Esophagus squamous epithelium (tissue), 5 donors: ENCODE measurements at places on chromosomes 7 and 10.

DNA sequence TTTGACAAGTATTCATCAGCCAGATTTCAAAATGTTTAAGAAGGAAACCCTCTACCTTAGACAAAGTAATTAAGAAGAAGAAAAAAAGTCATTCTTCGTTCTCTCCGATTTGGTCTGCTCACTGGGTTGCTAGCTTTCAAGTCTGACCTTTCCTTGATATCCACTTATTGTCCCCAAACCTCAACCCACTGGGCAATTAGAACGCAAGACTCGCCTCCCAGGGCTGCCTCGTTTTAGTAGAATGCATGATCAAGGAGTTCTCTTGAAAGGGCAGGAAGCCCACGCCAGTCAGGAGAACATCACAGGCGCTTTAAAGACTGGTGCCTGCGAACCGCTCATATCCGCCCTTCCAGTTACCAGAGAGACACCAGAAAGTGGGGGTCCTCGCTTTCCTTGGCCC, 637.7 kb downstream of the PARD3 start:
- DNase-seq, result no peak

GRCh38 chr10:86197166-86197790, 169.3 kb downstream of the GRID1 start:
- DNase-seq, result no peak

DNA sequence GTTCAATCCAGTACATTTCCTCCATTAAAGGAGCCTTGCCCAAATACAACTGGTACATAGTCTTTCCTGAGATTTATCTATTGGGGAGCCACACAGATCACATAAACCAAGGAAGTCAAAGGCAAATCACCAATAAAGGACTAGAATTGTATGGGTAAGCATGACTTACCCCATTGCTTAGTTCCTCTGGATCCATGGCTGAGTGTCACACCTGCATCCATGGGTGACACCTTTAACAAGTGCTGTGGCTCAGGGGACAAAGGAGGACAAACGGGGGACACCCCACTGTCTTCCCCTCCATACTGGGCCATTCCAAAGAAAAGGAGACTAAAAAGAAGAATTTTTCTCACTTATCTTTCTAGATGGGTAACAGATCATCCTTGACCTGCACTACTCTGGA, 30.4 kb downstream of the ZNF92 start:
- DNase-seq, result no peak

DNA sequence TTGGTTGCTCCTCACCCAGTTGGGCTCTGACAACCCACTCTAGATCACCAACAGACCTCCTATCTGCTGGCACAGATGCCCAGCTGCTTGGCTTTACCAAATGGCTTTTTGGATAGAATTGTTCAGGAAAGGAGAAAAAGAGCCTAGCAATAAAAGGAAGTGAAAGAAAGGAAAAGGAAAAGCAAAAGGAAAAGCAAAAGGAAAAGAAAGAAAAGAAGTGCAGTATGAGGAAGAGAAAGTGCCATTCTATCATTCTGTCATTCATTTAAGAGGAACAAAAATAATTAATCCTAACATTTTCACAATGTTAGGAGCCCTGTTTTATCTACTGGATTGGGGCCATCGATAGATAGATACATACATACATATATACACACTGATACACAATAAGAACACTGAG, 353.6 kb downstream of the THSD7A start:
- no peak for DNase-seq

GRCh38 chr7:25303281-25304181, 75.2 kb upstream of the NPVF start:
- no peak for DNase-seq

- DNase-seq, result no peak
These were observed 99.6 kb downstream of the LRRC18 start for GRCh38 chr10:48839809-48840679.

DNA sequence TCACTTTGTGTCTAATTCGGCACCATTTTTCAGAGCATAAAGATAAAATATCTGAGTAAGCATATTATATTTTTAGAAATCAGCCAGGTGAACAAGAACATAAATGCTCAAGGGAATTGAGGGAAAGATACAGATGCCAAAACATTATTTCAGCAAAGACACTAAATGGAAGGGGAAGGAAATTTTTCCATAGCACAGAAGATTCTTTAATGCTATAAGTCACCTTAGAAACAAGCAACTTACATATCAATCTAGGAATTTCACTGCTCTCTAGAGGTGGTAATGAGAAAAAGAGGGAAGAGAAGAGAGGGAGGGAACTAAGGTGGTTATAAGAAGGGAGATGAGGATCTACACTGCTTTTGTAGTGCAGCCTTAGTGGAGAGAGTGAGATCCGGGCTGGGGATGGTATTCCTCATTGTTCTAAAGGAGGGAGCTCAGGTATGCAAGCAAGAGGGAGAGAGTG, 20.4 kb downstream of the ZNF365 start:
- DNase-seq, result no peak

DNA sequence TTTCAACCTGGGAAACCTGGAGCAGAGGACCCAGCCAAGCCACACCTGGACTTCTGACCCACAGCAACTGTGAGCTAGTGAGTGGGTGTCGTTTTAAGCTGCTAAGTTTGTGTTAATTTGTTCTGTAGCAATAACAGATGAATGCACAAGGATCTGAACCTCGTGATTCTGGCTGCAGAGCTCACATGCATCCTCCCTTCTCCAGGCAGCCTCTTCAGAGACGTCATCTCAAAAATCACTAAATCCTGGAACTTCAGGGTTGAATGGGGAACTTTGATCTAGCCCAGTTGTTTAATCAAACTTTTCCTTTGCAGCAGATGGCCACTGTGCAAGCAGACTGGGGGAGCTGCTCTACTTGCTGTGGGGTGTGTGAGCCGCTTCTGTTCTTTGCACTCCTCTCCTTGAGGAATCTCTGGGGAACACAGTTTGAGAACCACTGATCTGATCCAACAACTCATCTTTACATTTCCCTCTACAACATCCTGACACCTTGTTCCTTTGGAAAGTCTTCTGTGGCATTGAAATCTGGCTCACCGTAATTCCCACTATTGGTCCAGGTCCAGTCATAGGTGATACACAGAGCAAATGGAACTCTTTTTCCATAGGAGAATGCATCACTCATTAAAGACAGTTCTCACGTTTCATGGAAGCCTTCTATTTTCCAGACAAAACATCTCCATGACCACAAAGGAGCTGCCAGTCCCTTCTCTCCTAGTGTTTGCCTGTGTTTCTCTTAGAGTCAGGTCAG, 90.3 kb downstream of the CHN2 start:
- no peak for DNase-seq

DNA sequence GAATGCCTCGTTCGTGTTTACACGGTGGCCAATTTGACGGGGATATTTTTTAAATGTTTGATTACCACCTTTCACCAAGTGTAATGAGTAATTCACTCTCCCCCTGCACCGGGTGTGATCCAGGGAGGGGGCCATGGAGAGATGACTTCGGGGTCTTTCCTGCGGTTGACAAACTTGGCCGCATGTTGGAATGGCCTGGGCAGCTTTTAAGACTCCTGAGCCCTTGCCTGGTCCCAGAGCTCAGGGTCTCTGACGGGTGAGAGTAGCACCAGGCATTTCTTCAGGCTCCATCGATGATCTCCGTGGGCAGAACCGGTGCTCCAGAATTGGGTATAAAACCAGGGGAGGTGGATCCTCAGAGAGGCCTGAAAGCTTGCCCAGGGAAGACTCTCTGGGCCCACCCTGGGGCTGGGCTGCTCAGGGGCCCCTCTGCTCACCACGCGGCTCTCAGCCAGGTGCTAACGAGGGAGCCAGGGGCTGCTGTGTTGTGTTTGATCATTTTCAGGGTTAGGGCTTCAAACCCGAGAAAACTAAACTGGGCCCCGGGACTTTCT, 882 bp downstream of the ZNF282 start:
- no peak for DNase-seq

DNA sequence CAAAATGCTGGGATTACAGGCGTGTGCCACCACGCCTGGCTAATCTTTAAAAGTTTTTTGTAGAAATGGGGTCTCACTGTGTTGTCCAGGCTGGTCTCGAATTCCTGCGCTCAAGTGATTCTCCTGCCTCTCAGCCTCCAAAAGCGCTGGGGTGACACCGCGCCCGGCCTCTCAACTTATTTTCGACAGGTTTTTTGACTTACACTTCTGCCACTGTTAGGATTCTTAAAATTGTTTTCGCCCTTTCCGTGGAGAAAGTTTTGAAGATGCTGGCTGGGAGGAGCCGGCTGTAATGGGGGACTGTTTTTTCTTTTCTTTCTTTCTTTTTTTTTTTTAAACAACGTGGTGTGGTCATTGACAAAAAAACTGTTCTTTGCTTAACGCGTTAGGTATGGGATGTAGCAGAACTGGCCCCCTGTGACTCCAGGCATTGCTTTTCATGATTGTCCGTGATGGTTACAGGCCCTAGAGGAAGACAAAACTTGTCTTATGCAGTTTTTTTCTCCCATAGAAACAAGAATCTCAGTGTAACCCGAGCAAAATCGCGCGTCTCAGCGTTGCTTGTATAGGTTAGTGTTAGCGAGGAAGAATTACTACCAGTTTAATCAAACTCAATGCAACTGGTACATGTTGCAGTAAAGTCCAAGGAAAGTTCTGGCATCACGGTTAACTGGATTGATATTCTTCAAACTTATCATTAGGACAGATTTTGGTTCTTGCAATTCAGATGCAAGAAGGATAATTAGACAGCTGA, 72.2 kb downstream of the DAGLB start:
- DNase-seq, result no peak

DNA sequence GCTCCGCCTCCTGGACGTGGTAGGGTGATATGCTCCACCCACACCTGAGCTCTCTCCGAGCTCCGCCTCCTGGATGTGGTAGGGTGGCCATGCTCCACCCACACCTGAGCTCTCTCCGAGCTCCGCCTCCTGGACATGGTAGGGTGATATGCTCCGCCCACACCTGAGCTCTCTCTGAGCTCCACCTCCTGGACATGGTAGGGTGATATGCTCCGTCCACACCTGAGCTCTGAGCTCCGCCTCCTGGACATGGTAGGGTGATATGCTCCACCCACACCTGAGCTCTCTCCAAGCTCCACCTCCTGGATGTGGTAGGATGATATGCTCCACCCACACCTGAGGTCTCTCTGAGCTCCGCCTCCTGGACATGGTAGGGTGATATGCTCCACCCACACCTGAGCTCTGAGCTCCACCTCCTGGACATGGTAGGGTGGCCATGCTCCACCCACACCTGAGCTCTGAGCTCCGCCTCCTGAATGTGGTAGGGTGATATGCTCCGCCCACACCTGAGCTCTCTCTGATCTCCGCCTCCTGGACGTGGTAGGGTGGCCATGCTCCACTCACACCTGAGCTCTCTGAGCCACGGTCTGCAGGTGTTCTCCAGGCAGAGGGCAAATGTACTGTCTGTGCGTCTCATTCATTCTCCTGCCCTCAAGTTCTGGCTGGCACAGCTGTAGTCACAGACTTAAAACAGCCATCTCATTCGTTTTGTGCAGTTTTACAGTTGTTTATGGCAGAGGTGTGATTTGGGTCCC, 252.4 kb downstream of the DIP2C start:
- no peak for DNase-seq

GRCh38 chr10:51085204-51085603, 10.9 kb downstream of the PRKG1 start:
- DNase-seq, result no peak

DNA sequence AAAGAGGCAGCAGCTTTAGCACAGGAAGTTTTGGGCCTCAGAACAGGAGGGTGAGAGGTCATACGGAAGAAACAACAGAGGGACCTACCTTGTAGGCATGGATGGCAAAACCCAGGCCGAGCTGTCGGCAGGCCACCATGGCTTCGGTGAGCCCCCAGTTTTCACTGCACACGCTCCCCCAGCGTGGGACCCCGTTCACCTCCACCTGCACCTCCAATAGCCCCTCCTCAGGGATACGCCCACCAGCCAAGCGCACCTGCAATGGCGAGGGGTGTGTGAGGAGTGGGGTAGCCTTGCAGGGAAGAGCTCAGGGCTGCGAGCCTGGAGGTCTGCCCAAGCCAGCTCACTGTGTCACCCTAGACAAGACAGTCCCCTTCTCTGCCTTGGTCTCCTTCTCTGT, 11.3 kb downstream of the LOXL4 start:
- no peak for DNase-seq
